ENCODE measurements at places on chromosomes 2 and 18. TPM values are rescaled to one million over a fixed set of nuclear protein-coding genes. Genes with fewer than 3 reads are reported as not detected.

DNA sequence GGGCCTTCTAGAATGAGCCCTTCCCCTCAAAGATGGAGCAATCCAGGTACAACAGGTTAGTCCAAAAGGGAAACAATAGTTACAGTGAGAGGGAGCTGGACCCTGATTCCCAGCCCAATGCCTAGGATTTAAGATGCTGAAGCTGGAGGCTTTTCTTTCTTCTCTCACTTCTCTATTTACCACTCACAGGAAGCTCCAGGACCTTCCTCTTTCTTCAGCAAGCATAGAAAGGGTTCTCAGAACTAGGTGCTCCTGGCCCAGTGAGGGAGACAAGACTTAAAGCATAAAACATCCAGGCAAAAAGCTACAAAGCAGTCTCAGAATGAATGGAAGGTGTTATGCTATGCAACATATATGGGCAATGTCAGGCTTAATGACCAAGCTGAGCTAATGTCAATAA lies 279.0 kb downstream of the SRBD1 start:
- DNase-seq, result no peak

Gene SCYGR4
- 0.84 TPM for total RNA-seq

DNA sequence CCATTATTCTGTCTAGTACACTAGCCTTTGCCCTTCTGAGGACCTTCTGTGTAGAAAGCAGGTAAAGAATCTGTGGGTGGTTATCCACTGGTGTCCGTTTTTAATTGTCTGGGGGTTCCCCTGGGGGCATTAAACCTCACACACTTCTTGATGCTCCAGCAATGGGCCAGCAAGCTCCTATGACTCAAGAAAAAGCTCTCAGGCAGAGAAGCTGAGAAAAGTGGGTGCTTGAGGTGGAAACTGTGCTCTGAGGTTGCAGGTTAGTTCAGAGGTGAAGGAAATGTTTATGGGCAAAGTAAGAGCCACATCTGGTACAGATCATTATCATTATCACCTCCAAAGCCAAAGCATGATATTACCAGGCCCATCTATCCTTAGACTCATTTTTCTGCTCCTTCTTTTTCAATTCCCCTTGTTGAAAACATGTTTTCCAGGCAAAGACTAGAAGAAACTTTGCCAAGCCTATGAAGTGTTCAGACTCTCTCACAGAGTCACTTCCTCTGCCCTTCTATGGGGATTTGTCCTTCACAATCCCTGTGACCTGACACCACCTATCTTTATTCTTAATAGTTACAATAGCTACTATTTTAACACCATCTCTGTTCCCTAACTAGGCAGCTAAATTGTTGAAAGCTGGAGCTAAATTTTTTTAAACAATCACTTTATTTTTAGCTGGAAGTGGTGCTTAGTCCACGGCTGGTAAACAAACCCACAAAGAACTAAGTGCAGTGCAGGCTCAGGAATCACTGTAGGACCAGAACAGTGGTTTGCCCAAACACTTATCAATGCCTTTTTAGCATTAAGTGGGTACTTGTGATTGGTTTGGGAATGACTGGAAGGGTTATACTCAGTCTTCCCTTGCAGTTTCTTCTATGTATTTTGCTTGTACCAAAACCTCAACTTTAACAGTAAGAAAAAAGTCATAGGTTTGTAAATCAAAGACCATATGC lies 512.8 kb upstream of the POU3F3 start:
- DNase-seq, result no peak

DNA sequence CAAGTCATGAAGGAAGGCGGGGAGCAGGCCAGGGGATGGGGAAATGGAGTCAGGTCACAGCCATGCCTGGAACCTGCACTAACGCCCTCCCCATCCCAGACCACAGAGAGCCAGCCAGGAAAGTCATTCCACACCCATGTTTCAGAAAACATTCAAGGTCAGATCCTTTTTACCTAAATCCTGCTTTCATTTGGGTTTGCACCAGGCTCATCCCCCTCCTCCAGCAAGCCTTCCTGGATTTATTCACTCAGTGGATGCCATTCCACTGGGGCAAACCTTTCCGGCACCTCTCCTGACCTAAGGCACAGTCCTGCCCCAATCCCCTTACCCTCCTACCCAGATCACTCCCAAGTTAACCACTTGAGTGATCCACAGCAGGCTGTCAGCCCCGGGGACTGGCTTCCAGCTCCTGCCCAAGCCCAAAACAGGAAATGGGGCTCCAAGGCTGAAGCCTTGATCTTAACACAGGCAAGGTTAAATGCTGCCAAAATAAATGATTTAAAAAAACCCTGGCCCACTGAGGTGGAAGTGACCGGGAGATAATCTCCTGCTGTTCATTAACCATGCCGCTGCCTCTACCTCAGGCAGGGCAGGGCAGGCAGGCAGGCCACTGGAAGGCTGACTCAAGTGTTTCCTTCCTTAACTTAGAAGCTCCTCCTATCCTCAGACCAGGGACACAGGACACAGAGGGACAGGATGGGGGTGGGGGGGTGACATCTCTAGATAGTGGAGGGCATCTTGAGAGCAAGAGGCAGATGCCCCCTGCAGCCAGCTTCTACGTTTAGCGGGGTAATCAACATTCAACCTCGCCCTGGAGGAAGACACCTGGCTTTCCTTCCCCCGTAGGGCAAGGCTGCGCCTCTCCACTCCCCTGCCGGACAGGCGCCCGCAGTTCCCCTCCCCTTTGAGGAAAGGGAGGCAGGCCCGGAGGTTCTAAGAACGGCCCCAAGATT lies 1.4 kb downstream of the RAB11FIP5 start:
- no peak for DNase-seq

DNA sequence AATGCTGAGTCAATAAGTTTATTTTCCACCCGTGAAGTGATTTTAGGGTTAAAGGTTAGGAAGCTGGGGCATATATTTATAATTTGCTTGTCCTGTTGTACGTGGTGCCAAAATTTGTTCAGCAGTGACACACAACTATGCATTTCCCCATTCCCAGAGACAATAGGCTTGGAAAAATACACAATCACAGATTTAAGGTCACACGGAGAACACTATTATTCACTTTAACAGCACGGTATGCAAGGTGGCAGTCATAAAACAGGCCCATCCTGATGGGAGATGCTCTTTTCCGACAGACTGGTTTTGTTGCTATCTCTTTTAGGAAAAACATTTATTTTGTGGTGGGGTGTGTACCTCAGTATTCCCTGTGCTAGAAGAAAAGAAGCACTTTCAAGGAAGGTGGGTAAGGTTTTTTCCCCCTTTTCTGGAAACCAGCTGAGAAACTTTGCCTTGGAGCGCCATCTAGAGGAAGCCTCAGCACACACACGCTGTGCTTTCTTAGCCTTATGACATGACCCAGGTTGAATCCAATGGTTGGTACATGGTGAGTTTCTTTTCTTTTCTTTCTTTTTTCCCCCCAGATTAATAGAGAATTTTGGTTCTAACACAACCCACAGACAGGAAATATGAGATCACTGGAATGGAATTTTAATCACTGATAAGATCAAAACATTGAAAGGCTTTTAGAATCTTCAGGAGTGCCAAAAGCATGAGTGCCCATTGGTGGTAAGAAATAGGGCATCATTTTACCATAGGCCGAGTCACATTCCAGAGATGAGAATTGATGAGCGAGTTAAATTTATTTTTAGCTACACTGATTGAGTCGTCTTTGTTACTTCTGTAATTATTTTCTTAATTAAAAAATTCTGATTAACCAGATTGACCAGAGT lies 332.1 kb downstream of the AGPS start:
- no peak for DNase-seq

DNA sequence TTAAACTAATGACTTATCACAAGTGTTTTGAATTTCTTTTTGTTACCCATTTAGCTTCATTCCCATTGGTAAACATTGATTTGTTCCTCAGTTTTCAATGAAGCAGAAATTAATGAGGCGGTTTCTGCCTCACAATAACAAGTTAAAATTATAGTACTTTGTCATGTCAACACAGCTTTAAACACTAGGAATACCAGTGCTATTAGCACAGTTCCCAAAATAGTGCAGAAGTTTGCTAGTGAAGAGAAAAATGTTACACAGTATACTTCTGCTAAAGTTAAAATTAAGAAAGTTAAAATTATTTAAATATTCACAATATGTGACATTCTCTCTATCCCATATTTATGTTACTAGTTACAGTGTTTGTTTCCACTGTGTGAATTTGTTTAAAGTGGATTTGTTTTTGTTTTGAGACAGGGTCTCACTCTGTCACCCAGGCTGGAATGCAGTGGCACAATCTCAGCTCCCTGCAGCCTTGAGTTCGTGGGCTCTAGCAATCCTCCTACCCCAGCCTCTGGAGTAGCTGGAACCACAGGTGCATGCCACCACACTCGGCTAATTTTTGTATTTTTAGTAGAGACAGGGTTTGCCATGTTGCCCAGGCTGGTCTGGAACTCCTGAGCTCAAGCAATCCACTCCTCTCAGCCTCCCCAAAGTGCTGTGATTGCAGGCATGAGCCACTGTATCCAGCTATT lies 3.8 kb upstream of the CHN1 start:
- no peak for DNase-seq

DNA sequence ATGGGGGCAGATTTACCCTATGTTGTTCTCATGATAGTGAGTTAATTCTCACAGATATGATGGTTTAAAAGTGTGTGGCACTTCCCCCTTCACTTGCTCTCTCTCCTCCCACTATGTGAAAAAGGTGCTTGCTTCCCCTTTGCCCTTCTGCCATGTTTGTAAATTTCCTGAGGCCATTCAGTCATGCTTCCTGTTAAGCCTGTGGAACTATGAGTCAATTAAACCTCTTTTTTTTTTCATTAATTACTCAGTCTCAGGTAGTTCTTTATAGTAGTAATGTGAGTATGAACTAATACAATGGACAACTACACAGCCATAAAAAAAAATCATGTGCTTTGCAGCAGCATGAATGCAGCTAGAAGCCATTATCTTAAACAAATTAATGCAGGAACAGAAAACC lies 118.5 kb downstream of the CALCRL start:
- no peak for DNase-seq
